Pancreas (tissue), 10 donors: ENCODE measurements at places on chromosomes 2 and 18. TPM values are rescaled to one million over a fixed set of nuclear protein-coding genes. Genes with fewer than 3 reads are reported as not detected.

GRCh38 chr18:74446631-74447403 lies 10.3 kb downstream of the DIPK1C start:
- no peak for DNase-seq

DNA sequence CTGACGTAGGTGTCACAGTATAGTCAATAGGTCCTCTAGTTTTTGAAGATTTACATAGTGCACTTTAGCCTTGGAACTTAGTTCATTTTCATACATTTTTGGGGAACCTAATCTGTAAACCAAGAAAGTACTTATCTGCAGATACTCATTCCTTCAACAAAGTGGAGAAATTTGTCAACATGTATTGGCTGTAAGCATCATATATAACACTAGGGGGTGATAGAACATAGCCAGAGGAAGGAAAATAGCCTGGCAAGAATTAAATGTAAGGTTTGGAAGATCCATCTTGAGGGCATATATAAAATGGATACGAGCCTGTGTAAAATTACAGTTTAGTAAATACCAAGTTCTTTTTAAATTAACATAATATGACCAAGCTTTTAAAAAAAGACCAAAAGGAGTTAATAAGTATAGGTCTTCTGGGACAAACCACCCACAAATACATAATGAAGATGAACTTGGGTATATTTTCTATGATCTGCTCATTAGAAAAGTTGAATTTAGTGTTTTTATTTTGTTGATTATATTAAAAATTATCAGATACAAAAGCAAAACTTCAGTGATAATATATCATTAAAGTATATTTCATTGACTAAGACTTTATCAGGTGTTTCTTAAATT lies 18.2 kb downstream of the RPL37A start:
- no peak for DNase-seq

DNA sequence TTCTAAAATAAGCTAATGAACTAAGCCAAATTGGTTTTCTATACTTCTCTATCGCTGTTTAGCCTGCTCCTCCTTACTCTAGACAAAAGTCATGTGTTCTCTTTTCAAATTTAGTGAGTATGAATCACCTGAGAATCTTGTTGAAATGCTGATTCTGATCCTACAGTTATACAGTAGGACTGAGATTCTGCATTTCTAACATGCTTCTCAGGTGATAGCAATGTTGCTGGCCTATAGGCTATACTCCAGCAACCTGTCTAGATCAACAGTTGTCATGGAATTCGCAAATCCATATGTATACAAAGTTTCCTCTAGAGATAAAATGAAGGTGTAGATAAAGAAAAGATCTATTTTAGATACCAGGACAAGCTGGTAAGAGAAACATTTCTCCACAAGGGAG lies 62.9 kb downstream of the MEMO1 start:
- DNase-seq = no peak

GRCh38 chr18:57803103-57803969 lies at the start of gene ATP8B1:
Gene ATP8B1 (minus strand): TSS chr18:57803315. CDS start chr18:57731807, 71,508 bp downstream.
- peak; percentile 99 for DNase-seq

Gene SLC25A12
- 8.9 TPM for polyA plus RNA-seq

Gene FHL2
- polyA plus RNA-seq = 9.1 TPM
